Coronary artery (tissue), 2 donors: ENCODE measurements at places on chromosomes 7 and 10.
A peak's percentile ranks its signal among the peaks of the same experiment; 100 is the strongest.

DNA sequence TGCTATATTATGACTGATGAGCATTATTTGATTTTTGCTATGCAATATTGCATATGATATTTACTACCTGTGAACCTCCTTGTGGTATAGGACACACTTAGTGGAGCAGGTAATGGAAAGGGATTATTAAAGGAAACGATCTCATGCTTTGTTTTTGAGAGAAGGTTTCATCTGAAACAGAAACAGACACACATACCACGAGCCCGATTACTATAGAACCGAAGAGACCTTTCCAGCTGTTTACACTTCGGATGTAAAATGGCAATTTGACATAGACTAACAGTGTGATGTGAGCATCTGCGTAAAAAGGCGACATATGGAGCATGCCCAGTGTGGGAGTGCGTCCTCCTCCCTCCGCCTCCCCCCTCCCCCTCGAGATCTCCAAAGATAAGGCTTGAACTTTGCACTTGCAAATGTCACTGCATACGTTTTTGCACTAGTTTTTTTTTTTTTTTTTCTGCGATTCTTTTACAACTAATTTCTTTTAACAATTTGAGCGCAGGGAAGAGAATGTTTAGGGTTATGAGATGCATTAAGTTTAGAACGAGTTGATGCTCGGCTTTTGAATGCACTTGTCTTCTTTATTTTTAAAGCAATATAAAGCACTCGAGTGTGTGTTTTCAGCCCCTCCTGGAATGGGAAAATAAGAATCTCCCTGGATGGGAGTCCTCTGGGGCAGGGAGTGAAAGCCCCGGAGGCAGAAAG, 251.0 kb downstream of the NSUN6 start:
- DNase-seq: no peak

DNA sequence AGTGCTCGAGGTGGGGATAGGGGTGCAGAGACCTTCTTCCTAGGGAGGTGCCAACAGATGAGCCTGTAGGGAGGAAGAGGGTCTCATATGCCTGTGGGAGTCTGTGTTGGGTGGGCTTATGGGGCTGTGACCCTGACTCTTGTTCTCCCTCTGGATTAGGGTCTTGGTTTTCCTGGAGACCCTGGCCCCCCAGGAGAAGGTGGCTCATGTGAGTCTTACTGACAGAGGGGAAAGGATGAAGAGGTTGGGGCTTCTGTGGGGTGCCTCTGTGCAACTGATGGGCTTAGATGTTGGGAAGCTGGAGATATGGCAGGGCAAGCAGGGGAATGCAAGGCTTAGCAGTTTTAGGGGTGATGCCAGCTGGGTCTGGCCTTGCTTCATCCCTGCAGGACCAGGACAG, 20.2 kb upstream of the VOPP1 start:
- DNase-seq: no peak

GRCh38 chr10:125721035-125721434, 1.5 kb downstream of the EDRF1 start:
- no peak for DNase-seq

DNA sequence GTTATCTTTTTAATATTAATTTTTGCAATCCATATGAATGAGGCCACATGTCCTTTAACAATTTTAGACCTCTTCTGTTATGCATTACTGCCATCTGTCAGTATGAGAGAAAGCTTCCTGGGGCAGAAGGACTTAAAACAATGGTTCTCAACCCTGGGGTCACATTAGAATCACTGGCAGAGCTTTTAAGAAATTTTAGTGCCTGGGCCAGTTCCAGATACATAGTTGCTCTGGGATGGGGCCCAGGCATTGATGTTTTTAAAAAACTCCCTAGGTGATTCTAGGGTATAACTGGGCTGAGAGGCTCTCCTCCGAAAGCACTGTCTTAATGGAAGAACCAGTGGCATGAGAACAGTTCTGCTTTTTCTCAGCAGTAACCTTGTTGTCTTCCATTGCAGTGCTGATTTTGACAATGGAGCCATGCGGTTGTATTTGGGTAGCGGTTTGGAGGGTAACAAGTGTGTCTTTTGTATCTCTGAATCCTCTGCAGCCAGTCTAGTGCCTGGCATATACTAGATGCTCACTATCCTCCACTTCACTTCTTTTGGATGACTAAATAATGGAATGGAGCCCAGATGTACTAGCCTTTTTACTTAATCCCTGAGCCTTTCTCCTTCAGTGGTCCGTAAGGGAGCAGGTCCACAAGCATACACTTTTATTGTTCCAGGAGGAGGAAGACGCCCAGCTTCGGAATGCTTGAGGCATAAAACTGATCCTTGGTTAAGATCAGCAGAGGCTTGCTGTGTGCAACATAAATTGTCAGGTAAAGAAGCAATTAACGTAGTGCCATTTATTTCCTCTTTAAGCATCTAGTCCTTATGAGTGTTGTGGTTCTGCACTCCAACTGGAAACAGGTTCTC, 227.1 kb downstream of the AUTS2 start:
- DNase-seq: no peak

GRCh38 chr10:128160297-128160711, 34.1 kb upstream of the MKI67 start:
- DNase-seq: no peak

GRCh38 chr10:81034383-81034782, 496.7 kb downstream of the SH2D4B start:
- DNase-seq: no peak

DNA sequence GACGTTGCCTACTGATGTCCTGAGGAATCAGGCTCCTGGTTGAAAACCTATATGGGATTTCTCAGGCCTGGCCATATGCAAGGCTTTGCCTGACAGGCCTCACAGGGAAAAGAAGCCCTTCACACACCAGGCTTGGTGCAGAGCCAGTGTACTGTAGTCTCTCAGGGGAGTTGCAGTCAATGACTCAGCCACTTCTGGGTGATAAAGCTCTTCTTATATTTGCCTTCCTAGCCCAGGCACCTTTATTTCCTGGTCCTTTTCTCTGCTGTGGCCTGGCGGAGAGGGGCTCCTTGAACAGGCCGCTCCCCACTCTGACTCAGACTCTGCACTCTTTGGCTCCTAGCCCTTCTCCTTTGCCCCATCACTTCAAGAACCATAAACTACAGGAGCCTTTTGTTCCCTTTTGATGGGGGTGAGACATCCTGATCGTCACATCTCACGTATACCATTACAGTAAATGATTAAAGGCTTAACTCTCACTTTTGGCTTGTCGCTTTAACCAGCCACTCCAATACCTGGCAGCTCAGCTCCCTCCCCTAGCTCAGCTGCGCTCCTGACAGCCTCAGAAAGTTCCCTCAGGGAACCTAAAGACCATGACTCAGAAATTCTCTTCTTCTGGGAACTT, 33.5 kb downstream of the DPY19L1 start:
- DNase-seq: no peak

DNA sequence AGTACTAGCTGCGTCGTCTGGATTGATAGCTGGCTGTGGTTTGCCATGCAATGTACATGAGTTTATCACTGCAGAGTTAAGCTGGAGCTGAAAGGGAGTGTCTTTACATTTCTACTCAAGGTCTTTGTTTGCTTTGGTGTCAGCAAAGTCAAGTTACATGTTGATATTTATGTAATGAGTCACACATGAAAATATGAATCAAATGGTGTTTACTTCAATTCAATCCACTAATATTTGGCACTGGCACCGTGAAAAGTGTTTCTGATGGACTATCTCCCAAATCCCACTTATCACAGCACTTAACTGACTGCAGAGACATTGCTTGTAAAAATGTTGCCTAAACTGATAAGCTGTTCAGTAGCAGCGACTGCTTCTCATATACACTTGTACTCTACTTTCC, 395.9 kb downstream of the TFEC start:
- no peak for DNase-seq

GRCh38 chr10:47077941-47078340, 166.7 kb downstream of the PTPN20 start:
- DNase-seq: peak; percentile 36

- DNase-seq: no peak
Observed at GRCh38 chr10:79178614-79179163, 109.9 kb downstream of the ZMIZ1 start.

DNA sequence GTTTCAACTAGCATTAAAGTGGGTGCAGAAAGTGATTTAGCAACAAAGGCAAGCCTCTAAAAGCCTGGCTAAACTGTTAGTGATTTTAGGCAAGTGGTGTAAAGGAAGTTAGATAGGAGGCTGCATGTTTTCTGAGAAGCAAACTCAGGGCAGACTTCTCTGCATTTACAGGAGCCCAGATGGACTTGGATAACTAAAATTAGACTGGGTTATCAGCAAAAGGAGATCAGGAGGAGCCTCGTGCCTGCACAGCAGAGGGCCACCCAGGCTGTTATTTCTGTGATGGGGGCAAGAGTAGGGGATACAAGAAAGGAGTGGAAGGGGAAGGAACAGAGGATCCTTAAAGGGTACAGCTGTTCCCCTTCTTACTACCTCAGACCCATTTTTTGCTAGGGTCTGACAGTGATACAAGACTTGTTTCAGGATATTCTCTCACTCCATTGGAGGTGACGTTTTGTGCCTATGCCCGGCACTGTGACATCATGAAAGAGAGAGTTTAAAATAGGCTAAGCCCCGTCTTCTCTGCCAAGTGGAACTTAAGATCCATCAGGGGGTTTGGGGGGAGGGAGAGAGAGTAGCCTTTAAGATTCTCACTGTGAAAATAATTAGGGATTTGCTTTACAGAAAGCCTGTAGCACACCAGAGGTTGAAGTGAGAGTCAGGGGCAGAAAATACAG, 49.6 kb upstream of the PDCD4 start:
- no peak for DNase-seq

GRCh38 chr10:48509974-48510692, 94.7 kb downstream of the ARHGAP22 start:
- peak; percentile 50 for DNase-seq

DNA sequence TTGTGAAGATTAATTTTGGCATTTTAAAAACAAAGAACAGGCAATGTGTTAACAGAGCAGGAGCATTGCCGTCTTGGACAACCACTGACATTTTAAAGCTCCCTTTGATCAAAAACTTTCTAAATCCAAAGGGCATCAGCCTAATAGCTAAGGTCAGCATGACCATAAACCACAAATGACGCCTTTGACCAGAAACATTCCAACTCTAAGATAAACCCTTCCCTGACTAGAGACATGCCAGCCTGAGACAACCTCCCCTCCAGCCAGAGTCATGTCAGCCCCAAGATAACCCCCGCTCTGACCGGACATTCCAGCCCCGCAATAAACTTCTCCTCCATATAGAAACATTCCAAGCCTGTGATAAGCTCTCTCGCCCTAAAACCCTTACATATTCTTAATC, 949.4 kb upstream of the POT1 start:
- DNase-seq: no peak

- DNase-seq: no peak
Observed at GRCh38 chr7:12287901-12288300, 76.8 kb downstream of the TMEM106B start.

- no peak for DNase-seq
Observed at GRCh38 chr10:31709028-31709427, 219.6 kb downstream of the ARHGAP12 start.

- DNase-seq: no peak
Observed at GRCh38 chr7:137527634-137528033, 184.1 kb upstream of the PTN start.

DNA sequence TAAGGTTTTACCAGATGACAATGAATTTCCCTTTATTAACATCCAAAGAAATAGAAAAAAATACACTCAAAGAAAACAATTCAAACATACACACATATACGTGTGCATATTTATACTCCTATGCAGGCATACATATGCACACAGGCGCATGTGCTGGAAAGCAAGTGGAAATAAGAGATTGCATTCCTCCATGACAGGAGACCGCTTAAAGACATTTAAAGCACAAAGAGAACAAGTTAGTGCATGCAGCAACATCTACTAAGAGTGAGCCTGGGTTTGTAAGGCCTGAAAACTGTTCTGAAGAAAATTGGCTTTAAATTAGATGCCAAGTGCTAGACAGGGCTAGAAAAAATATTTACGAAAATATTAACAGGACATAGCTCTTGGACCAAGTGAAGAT, 40.1 kb upstream of the PPP1R17 start:
- DNase-seq: no peak

DNA sequence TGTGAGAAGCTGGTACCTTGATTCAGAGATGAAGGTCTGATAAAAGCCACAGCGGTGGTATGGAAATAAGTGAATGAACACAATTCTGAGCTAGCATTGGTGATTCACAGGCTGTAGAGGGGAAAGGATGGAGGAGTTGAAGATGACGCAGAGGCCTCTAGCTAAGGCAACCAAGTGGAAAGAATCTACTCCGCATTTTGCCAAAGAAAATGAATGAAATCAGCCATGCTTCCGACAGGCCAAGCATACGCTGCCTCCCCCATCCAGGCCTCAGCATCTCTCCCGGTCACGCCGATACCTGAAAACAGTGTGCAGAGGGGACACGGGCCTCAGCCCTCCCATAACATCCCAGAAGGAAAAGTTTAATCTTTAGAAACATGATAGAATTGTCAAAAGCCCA, 124.3 kb upstream of the UNC5B start:
- peak; percentile 73 for DNase-seq

DNA sequence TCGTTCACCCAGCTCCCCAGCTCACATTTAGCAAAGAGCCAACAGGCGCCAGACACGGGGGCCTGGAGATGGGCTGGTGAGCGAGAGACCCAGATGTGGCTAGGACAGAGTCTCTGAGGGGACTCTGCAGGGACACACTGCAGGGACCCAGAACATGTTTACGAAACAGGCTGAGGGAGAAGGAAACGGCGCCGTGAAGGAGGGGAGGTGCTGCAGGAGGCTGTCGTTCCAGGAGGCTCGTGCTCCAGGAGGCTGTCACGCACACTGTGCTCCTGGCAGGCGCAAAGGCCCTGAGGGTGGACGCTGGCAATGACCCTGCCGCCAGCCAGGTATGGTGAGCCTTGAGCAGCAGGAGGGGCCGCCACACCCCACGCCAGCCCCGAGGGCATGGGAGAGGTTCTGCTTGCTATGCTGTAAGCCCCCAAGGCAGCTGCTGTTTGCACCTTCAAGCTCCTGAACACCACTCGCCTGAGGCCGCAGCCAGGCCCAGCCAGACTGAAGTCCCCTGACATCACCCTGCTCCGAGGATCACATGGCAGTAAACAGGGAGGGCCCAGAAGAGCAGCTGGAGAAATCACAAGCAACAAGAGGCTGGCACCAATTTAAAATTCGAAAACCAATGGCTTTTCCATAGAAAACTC, 27.3 kb downstream of the ADAP1 start:
- DNase-seq: no peak

- DNase-seq: no peak
Observed at GRCh38 chr10:91635401-91636400, 2.8 kb upstream of the PPP1R3C start.
